Skeletal muscle cell (primary cell): ENCODE measurements at places on chromosomes 1 and 21.

- no peak for DNase-seq
Observed at GRCh38 chr1:91897016-91897415, 11.1 kb upstream of the TGFBR3 start.

GRCh38 chr1:227317523-227318015, 723 bp downstream of the CDC42BPA start:
- no peak for DNase-seq

DNA sequence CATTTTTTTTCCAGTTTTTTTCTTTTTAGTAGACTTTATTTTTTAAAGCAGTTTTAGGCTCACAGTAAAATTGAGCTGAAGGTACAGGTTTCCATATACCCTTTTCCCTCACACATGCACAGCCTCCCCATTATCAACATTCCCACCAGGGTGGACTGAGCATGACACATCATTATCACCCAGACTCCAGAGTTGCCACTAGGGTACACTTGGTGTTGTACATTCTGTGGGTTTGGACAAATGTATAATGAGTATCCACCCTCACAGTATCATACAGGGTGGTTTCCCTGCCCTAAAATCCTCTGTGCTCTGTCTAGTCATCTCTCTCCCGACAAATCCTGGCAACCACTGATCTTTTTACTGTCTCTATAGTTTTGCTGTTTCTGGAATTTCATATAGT, 3.0 kb upstream of the AIM2 start:
- no peak for DNase-seq

GRCh38 chr1:6860401-6860800, 75.1 kb downstream of the CAMTA1 start:
- no peak for DNase-seq

DNA sequence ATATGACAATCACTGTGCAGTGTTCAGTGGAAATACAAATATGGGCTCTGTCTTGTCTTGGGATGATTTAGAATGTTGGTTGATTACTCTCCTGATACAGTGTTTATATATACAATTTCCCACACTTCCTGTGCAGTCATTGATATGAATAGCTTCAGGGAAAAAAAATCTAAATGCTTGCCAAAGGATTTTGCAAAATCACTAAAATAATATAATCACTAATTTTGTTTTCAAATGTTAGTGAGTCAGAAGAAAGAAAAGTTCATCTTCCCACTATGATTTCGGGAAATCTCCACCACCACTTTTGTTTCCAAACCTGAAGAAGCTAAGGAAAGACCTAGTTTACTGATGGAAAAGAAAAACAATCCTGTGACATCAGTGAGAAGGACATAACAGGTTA, 32.1 kb upstream of the CHRM3 start:
- DNase-seq: no peak

DNA sequence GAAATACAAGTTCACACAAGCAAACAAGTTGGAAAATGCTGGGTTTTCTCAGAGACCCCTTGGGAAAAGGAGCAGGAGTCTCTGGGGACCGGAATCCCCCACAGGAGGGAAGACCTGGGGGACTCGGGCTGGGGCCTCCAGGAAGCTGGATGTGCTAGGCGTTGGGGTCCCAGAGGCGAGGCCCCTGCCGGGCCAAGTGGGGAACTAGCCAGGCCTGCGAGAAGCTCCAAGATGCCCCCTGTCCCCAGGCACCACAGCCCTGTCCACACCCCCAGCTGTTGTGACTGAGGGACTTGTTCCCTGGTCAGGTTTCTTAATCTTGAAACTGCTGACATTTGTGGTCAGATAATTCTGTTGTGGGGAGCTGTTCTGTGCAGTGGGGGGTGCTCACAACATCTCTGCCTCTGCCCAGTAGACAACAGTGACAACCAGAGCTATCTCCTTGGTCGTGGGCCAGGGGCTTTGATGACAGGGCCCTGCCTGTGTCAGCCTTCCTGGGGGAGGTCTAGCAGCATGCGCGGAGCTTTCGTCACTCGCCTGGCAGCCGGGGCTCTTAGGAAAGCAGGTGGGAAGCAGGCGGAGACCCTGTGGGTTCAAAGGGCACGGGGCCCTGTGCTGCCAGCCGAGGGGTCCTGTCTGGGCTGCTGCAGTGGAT, 126.4 kb upstream of the ARHGEF16 start:
- DNase-seq: no peak

- no peak for DNase-seq
Observed at GRCh38 chr1:183390561-183390960, 27.6 kb downstream of the NMNAT2 start.

GRCh38 chr21:43781846-43782245, 5.7 kb upstream of the CSTB start:
- no peak for DNase-seq

GRCh38 chr1:34268311-34268954, 91.7 kb downstream of the C1orf94 start:
- peak; percentile 21 for DNase-seq

- DNase-seq: no peak
Observed at GRCh38 chr1:166738873-166739272, 100.4 kb upstream of the POGK start.

- DNase-seq: peak; percentile 21
Observed at GRCh38 chr1:59947047-59947938, 20.7 kb upstream of the CYP2J2 start.

- DNase-seq: no peak
Observed at GRCh38 chr1:33903210-33903589, 39.3 kb downstream of the HMGB4 start.

GRCh38 chr1:234476172-234476571, 2.8 kb downstream of the TARBP1 start:
- DNase-seq: no peak

DNA sequence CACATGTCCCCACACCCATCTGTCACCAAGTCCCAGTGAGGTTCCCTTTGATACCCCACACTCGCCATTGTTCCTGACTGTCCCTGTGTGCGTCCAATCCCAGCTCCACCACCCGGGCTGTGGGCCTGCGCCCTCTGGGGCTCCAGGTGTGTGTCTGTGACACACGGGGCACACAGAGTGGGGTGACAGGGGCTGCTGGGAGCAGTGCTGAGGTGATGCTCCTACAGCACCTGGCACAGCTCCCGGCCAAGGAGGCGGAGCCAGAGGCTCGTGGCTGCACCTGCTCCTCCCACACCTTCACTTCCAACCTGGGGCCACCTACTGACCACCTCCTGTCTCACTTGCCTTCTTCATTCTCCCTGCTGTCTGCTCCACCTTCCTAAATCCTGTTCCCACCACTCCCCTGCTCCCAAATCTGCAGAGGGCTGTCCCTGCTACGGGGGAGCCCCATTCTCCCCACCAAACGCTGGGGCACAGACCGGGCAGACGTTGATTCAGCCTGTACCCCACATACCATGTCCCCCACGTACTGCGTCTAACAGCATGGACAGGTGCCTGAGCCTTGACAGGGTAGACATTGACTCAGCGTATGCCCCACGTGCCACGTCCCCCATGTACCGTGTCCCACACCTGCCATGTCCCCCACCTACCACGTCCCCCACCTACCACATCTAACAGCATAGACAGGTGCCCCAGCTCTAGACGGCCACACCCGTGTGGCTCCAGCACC, 16.4 kb downstream of the WDR4 start:
- DNase-seq: no peak

DNA sequence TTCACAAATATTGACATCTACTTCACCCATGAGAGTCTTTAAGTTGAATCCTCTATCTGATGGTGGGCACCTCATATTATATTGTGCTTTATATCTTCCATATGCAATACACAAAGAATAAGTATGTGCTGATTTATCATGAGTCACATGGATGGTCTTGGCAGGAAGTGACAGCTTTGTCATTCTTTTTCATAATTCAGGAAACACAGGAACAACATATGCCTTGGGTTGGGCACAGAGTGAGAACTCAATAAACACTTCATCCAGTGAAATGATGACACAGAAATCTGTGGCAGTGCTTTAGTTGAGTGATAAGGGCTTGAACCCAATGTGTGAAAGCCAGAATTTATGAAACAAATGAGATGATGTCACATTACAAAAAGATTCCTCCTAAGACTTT, 41.2 kb downstream of the GADD45A start:
- no peak for DNase-seq

GRCh38 chr1:35894183-35894582, 11.2 kb downstream of the AGO1 start:
- DNase-seq: no peak

GRCh38 chr1:89996450-89997110, 1.7 kb downstream of the ZNF326 start:
- no peak for DNase-seq

GRCh38 chr1:231678011-231678432, 51.4 kb downstream of the DISC1 start:
- no peak for DNase-seq

GRCh38 chr1:184803180-184803492, 48.5 kb upstream of the EDEM3 start:
- DNase-seq: no peak

DNA sequence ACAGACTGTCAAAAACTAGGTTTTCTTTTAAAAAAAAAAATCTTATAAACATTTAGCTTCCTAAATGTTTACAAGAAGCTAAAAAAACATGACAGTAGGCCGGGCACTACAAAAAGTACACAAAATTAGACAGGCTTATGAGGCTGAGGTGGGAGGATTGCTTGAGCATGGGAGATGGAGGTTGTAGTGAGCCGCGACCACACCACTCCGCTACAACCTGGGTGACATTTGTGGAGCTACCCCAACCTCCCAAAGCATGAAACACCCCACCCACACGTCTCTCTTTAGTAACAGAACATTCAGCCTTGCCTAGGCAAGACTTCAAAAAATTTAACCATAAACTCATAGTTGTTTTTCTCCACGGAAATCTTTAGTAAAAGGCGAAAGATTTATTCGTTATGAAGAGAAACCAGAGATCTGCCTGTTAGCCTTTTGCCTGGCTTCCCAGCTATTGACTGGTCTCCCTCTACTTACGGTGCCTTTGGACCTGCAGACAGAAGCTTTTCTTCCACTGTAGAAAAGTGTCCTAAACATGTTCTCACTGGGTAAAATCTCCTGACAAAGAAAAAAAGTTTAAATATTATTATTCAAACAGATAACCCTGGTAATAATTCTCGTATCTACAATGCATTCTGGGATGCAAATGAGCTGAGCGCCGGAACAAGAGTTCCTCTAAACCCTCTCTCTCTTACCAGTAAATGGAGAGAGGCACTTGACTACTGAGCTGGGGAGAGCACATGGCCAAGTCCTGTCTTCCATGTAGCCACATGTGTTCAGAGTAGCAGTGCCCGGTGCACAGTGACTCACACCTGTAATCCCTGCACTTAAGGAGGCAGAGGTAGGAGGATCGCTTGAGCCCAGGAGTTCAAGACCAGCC, 9.2 kb downstream of the RNU5D-1 start:
- peak; percentile 94 for DNase-seq

- no peak for DNase-seq
Observed at GRCh38 chr1:119966020-119966419, 69.7 kb upstream of the ADAM30 start.

GRCh38 chr1:41350055-41350378, 11.2 kb upstream of the FOXO6 start:
- no peak for DNase-seq

DNA sequence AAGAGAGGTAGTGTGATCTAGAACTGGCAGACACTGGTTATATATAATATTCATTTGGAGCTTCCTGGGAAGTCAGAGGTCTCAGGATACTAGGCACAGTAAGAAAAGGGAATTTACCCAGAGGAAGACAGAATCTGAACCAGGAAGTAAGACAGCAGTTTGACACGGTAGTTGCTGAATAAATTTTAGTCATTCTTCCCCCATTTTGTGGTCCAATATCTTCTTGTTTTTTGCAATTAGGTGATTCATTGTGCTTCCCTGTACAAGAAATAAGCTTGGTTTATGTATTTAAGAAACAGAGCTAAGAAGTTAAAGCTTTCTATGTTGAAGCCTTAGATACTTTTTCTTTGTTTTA, 1.3 kb downstream of the TMEM167B start:
- no peak for DNase-seq

GRCh38 chr1:119674835-119675289, 26.8 kb upstream of the ZNF697 start:
- DNase-seq: peak; percentile 72

DNA sequence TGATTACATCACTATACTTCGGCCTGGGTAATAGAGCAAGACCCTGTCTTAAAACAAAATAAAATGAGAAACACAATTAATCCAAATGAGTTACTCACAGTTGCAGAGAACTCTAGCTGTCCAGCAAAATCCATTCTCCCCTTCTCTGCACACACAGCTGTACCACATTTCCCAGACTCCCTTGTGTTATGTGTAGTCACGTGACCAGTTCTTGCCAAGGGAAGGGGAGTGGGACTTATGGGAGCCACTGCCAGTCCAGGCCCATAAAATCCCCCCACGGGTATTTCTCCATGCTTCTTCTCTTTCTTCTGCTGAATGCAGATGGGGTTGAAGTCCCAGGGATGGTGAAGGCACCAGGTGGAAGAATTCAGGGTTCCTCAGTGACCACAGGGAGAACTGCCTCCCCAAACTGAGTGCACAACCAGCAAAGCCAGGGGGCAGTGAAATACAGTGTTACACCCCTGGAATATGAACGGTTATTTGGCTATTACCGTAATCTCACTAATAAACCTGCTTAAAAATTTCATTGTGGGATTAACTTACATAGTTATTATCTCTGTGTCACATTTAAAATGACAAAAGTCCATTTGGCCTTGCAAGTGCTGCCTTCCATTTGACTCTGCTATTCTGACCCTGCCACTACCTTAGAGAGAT, 85.6 kb upstream of the FMN2 start:
- no peak for DNase-seq

DNA sequence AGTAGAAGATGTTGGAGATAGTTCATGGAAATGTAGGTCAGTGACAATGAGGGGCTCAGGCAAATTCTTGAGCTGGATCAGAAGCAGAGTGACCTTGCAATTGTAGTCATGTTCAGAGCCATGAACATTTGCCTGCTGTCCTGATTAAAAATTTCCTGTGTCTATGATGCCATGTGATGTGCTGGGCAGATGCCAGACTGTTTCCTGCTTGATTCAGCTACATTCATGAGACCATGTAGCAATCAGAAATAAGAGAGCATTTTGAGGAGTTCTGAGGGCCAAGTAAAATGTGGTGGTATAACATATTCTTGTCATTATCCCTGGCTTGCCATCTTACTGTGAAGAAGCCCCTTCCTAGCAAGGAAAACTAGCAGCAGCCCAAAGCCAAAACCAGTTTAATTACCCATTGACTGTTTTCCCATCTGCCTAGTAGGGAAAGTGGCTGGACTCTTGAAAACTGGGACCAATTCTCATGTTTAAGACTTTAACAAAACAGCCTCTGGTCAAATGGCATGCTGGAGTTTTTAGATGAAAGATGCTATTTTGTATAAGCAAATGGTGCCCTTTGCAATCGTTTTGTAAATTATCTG, 118.3 kb downstream of the NOS1AP start:
- no peak for DNase-seq

GRCh38 chr1:213119794-213120193, 68.8 kb downstream of the RPS6KC1 start:
- DNase-seq: no peak
